ENCODE measurements at places on chromosomes 5 and 9.

- no peak for DNase-seq
These were observed 594.1 kb upstream of the FTMT start for GRCh38 chr5:121257621-121258020.

DNA sequence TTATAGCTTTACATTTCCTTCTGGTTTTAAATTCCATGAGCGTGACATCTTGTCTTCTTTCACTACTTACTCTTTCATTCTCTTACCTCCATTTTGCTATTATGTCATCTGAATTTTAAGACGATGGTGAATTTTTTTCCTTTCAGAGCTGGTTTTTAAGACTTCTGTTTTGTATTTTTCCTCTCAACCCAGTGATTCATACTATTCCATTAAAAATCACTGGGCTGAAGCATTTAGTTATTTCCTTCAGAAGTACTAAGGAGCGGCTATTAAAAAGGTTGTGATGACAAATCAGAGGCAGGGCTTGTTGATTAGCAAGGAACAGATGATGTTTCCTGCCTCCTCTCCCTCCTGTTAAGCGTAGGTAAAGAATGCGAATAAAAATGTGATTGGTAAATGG lies 16.5 kb downstream of the AGXT2 start:
- DNase-seq = no peak

DNA sequence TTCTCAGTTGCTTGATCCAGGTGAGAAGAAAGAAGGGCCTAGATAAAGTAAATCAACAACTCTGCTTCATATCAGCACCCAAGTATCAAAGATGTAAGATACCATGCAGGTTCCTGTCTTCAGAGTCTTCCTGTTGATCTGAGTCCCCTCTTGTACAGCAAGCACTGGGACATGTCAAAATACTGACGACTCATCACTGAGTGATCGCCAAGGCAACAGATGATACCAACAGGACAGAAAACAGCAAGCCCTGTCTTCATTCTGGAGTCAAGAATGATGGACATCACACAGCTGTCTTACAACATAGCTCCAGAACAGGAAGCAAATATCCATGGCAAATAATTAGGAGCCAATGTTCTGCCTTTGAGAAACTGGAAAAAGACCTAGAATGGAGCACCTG lies 83.7 kb downstream of the TARS1 start:
- no peak for DNase-seq

DNA sequence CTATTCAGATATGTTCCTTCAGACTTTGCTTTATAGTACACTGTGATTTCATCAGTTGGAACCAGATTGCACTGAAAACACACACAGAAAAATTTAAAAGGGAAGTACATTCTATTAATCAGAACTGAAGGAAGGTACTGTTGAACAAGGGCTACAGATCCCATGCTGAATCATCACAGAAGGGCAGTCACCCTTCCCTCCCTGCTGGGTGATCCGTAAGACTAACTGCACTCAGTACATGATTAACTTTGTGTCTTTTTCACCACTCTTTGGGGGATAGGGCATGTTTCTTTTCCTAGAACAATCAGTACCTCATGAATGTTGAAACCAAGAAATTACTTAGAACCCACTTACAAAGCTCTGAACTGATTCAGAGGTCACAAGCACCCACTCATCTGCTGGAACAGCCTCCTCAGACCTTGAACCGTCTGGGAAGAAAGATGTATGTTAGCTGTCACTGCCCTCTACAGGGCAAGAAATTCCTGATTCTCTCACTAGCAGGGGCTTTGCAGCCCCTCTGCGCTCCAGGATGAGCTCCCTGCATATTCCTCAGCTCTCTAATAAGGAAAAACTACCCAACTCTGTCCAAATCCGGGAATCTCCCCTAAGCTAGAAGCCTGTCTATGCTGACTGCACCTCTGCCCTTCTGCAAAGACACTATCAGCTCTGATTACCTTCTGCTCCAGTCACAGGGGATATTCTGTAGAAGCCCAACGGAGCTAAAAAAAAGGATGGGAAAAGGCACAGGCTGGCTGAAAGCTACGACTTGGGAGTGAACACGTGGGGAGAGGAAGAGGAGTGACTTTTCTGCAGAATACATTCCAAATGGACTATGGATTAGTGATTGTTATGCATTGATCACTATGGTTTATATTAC lies 51.0 kb downstream of the IARS1 start:
- DNase-seq = no peak

DNA sequence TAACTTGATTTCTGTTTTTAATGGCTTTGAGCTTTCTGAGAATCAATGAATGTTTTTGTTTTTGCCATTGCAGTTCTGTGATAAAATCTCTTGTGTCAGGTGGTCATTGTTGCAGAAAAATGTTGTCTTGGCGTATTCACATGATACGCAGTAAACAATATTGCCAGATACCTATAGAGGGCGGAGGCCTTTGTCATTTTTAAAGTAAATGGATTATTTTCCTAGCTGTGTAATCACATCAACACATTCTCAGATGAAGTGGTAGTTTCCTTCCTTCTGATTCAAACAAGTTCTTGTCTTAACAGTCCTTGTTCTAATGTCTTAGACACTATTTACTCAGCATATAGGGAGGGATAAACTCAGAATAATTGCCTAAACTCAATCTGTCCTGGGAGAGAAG lies 109.9 kb upstream of the DAB2 start:
- no peak for DNase-seq

DNA sequence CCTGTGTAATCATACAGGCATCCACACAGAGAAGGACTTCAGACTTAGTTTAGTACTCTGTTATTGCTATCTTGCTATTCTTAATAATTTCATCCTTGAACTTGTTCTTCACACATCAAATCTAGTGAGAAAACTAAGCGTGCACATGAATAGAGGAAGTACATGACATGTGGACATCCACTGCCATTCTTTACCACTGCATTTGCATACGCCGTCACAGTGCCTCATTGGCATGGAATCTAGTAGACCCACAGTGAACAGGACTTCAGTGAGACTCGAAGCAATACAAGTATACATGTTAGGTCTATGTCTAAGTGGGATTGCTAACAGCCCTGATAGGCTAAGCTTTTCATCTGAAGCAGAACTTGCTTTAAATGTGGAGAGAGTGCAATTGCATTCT lies 592.1 kb downstream of the TLE4 start:
- no peak for DNase-seq

DNA sequence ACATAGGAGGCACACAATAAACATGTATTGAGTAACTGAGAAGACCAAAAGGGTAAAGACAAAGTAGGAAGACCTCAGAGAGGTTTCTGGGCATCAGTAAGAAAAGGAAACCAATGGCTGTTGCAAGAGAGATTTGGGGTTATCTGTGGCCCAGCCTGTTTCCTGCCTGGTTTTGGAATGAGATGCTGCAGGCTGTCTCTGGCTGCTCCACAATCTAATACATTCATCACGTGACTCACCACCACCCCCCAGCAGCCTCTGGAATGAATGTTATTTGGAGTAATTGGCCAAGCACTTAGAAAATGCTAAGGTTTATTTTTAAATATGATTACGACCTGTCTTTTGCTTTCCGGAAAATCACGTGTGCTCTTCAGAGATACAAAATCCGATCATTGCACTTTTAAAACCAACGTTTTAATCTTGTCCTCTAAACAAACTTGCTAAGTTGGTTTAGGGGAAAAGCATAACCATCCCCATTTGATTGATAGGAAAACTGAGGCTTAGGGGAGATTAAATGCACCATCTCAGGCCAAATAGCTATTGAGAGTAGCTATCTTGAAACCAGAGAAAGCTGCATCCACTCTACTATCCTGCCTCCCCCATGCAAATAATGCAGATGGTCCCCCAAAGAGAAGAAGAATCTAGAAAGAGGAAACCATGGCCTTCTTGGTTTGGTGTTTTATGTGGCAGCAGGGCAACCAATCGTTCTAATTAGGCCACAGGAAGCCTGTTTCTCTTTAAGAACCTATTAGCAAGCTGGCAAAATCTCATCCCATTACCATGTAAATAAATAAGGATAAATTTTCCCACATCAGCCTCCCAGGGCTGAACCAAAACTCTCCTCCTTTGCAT lies 151.8 kb upstream of the ADRA1B start:
- no peak for DNase-seq

GRCh38 chr5:35029333-35029732 lies 18.4 kb downstream of the AGXT2 start:
- no peak for DNase-seq

DNA sequence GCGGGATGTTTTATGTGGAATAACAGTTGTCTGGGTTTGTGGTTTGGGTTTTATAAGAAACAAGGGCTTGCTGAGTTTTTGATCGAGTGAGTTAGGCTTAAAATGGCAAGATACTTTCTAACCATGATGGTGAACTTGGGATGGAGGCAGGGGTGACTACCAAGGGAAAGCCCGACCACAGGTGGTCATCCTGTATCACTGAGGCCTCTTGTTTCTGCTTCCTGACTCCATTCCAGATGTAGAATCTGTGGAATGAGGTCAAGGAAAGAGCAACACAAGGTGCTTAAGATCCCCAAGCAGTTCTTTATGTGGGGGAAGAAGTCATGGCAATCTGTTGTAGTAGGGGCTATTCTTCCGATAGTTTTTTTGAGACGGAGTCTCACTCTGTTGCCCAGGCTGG lies 122.3 kb downstream of the GOLPH3 start:
- no peak for DNase-seq

GRCh38 chr5:126961702-126962101 lies 68.7 kb downstream of the MARCHF3 start:
- no peak for DNase-seq

DNA sequence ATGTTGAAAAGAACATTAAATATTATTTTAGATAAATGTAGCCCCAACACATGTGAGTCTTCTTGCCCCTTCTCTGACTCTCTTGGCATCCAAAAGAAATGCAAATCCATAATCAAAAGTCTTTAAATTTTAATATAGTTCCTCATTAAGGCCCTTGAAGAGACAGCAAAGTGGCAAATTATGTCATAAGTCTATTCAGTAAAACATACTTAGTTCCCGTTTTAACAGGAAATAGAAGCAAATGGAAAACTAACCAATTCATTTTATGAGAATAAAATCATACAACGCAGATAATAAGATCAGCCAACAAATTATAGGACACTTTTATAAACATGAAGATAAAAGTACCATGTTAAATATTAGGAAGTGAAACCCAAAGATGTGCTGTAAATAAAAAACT lies 20.1 kb upstream of the IFNB1 start:
- DNase-seq = no peak

DNA sequence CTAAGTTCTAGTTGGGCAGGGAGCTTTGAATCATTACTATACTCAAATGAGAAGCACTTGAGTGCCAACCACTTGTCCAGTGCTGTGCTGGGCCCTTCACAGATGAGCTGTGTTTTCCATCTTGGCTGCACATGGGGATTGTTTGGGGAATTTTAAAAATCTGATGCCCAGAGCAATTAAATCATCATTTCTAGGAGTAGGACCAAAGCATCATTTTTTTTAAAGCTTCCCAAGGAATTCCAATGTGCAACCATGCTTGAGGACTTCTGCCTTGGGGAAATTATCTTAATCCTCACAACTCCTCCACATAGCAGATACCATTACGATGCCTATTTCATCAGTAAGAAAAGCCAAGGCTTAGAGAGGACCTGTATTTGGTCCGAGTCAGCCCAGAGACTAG lies 131.4 kb downstream of the TMEM174 start:
- no peak for DNase-seq

DNA sequence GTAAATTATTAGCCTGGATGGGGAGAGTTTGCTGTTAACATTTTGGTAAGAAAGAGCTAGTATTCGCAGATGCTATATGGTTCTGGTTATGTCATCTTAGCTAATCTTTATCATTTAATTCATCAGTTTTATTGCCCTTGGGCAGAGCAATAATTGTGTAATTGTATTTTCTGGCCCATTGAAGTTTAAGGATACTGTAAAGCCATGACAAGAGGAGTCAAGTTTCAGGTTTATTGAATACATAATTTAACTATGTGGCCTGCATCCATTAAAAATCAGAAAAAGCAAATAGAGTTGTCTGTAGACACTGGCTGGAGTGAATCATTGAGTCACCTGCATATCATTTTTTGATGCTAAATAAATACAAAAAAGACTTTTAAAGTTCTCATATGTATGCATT lies 255.8 kb downstream of the PRELID2 start:
- no peak for DNase-seq

DNA sequence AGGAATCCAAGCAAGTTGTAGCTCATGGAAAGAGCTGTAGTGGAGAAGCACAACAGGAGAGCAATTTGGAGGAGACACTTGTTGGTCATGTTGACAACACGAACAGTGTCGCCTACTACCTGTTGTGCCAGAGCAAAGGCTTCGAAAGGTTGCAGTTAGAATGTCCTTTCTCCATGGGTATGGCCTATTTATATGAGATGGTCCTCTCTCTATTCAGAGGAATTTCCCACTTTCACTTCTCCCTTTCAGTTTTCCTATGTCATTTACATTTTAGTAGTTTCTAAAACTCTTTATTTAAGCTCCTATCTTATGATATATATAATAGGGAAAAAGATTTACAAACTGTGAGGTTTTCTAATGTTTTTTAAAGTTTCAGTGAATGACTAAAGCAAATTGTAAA lies at the start of gene IFNB1:
IFNB1 (minus strand) TSS at position 162 of the 400 bp plus-strand sequence; CDS start at position 89, 73 bp downstream.
- no peak for DNase-seq

GRCh38 chr9:93134740-93135444 lies 841 bp upstream of the NINJ1 start:
- no peak for DNase-seq

DNA sequence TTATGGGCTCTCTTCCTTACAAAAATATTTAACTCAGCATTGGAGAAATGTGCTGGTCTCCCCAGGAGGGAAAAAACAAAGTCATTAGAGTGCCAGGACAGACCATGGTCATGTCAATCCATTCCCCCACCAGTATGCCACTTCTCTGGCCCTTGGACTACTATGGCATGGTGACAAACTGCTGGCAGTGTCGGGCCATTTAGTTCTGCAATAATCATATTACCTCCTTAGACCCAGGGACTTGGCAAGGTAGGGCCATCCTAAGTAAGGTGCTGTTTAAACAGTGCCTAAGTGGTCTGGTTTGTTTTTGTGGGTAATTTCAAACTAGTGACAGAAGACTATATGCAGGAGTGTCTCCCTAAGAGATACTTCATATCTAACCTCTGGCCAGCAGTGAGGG lies 177.8 kb upstream of the STK32A start:
- DNase-seq = no peak

DNA sequence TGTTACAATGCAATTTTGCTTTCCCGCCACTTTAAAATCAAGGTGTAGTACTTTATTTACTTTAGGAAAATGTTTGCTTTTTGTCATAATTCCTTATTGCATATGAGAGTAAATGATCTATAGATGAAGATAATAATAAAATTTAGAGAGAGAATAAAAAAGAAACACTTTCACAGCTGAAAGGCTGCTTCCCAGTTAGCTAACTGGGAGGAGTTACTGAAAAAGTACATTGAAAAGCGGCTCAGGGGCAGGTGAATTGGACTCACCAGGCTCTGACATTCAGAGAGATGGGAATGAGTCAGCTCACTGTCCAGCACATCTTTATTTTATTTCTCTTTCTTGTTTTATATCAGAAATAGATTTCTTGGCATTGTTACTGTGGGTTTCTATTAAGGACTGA lies 131.7 kb upstream of the CCDC152 start:
- no peak for DNase-seq

DNA sequence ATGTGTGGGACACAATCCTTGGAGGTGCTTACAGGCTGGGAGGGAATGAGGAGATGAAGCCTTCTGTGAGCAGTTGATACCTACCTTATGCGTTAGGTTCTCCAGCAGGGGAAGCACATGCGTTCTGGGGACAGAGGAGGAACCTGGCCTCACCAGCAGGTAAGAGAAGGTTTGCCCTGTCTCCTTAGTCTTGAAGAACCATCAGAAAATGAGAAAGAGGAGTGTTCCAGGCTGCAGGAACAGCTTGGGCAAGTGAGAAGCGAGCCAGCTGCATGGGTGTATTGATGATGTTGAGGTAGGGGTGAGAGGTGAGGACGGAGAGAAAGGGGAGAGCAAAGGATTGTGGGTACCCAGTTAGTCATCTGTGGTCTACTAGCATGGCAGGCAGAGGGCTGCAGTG lies 156.9 kb upstream of the MVB12B start:
- DNase-seq = no peak

All from mesenteric fat pad (tissue), 1 donor.